Stimulated activated CD8-positive, alpha-beta memory T cell treated with anti-CD3 and anti-CD28 coated beads, Interleukin-4, amount 100 ng/mL, for 48 hours (primary cell): ENCODE measurements at places on chromosomes 13 and 19.

DNA sequence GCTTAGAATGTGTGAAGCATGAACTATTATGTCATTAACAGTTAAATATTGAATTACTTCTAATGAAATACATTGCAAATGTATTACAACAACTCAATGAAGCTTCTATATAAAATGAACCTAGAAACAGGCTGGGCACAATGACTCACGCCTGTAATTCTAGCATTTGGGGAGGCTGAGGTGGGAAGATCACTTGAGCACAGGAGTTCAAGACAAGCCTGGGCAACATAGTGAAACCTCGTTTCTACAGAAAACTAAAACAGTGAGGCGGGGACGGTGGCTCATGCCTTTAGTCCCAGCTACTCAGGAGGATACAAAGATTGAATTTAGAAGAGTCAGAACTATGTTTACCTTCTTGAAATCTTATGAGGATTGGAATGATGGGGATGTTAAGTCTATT, 505.1 kb downstream of the SLITRK5 start:
- DNase-seq: no peak

DNA sequence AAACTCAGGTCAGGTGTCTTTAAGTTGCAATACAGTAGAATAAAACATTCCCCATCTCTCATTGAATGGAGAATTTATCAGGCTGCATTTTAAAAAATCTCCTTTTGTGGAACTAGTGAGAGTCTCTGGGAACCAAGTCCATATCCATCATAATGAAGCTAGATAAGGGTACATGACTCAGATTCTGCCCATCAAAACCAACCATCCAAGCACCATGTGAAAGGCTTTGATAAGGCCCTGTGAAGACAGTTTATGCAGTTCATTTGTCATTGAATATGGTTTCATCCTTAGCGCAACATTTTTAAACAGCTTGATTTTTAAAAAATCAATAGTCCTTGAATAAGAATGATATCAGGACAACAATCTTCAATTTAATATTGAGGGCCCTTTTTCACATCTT, 56.3 kb upstream of the DIAPH3 start:
- no peak for DNase-seq

DNA sequence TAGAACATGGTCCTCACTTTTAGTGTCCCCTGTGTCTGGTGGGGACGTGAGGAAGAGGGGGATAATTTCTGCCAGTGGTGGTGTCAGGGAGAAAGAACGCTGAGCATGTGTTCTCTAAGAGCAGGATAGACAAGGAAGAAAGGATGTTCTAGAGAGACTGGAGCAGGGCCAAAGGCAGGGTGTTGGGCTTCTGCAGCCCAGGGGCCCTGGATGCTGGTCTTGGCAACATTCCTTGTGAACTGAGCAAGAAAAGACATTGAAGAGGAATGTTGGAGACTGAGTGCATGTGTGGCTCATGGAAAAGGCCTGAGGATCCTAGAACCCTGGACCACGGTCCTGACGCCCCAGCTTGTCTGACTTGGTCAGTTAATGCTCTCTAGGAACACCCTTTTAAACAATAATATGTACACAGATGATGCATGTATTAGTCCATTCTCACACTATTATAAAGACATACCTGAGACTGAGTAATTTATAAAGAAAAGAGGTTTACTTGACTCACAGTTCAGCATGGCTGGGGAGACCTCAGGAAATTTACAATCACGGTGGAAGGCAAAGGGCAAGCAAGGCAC, 33.6 kb upstream of the SLC10A2 start:
- no peak for DNase-seq

DNA sequence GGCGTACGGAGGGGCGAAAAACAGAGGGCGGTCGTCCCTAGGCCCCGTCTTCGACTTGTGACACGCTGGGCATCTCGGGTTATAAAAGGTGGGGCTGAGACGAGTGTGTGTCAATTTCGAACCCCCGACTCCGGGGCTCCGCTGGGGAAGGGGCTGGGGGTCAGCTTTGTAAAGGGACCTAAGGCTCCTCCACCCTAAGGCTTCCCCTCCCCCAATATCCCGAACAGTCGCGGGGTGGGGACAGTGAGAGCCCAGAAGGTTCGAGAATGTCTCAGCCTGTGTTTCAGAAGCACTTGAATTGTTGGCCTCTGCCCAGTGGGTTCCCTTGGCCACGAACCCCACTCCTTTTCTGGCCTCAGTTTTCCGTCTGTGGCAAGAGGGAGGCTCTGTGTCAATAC, 450 bp downstream of the SELENOW start:
- peak; percentile 44 for DNase-seq

DNA sequence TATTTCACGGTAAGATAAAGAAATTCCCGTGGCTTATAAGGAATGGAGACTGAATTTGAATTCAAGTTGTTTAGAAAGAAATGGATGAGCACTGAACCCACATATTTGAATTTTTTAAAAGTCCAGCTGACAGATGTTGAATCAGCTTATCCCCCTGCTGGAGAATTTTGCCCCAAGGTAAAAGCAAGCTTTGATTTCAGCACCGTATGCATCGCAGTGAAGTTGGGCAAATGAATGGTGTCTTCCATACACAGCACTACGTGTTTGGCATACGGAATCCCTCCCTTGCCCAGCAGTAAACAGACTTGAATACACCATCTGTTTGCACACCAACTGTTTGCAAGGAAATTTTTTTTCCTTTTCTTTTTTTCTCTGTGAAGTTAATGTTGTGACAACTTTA, 77.5 kb upstream of the PEG3 start:
- DNase-seq: no peak

GRCh38 chr13:24747248-24748060, 16.5 kb upstream of the RNF17 start:
- peak; percentile 55 for DNase-seq

- no peak for DNase-seq
Measured at GRCh38 chr19:33562636-33563035, 41.0 kb upstream of the PEPD start.

GRCh38 chr13:73399347-73400216, 340.8 kb downstream of the KLF5 start:
- no peak for DNase-seq

- DNase-seq: no peak
Measured at GRCh38 chr13:21119526-21119925, 56.8 kb downstream of the SKA3 start.

- no peak for DNase-seq
Measured at GRCh38 chr13:22017226-22017625, 346.4 kb downstream of the FGF9 start.

DNA sequence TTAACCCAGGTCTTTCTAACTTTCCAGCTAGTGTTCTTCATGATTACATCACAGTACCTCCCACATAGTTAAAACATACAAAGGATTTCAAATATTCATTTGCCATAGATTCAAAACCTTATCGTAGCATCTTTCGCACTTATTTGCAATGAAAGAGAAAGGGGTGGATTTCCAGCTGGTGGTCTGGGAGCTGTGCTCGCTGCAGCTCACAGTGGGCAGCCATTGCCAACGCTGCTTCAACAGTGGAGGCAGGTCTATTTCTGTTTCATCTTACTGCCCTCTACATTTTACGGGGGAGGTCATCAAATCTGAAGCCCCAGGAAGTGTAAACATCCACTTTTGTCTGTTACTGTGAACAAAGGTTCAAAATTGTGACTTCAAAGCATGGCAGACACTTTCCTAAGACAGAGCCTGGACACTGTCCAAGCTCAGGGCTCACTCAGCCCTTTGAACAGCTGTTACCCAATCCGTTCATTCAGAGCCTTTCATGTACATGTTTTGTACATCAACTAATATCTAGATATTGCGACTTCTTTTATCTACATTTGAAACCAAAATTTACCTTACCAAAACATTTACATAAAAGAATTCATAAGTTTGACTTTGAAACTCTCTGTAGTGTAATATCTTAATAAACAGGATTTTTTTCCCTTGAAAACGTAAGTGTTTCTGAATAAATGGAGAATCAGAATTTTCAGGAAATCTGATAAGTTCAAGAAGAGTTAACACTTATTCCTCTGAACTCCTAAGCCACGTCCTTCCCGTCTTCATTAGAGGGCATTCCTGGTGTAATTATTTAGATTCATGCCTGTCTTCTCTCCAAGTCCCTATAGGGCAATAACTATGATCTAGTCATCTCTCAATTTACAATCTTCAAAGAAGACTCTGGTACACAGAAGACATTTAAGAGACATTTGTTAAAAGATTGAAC, 25.1 kb downstream of the STARD13 start:
- DNase-seq: no peak

DNA sequence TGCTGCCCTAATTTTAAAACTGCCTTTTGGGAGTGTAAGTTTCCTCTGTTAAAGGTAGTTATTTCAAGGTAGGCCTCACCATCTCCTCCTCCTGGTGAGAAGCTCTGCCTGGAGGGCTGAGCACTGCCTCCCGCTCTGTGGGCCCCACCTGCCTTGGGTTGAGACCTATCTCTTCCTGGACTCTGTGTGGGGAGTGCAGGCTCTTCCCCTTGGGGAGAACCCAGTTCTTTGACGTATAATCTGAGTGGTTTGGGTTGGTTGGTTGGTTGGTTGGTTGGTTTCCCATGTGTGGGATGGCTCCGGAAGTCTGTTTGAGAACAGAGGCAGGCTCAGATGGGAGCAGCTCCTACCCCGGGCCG, 39.1 kb downstream of the ACTN4 start:
- DNase-seq: peak; percentile 61

DNA sequence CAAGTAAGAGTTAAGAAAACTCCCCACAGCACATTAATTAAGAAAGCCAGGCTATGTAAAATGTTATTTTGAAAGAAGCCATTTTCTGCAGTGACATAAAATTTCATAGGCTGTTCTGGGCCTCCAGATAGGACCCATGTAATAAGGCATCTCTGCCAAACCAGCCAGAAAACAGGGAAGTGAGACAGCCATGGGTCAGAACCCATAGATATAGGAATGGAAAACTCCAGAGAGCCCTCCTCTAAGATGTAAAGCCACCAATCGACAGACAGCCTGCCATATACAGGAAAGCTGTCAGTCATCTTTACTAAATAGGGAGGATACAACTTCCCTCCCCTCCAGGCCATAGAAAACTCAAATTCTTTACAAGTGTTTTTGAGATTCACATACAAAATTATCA, 493.3 kb downstream of the COG6 start:
- no peak for DNase-seq

GRCh38 chr13:32086366-32086765, 54.8 kb downstream of the FRY start:
- DNase-seq: no peak

- DNase-seq: peak; percentile 71
Measured at GRCh38 chr19:41882568-41883462, at the start of gene ARHGEF1. Gene ARHGEF1 (plus strand): TSS chr19:41883184. CDS start chr19:41888083, 4,899 bp downstream.

DNA sequence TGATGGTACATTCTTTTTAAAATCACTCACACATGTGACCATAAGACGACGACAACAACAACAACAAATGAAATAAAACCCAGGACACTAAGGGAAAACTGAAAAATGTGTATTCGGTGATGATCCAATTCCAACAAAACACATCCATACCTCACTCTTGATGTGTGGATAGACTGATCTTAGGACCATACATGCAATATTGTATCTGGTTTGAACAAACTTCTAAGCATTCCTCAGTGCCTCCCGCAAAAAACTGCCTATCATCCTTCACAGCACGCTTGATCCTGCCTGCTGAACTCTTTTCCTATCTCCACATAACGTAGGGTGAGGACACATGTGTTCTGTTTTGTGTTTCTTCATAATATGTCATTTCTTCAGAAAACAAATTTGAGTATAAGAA, 415.2 kb downstream of the KCTD12 start:
- DNase-seq: no peak

- DNase-seq: no peak
Measured at GRCh38 chr13:59363313-59363712, 800.4 kb downstream of the DIAPH3 start.

DNA sequence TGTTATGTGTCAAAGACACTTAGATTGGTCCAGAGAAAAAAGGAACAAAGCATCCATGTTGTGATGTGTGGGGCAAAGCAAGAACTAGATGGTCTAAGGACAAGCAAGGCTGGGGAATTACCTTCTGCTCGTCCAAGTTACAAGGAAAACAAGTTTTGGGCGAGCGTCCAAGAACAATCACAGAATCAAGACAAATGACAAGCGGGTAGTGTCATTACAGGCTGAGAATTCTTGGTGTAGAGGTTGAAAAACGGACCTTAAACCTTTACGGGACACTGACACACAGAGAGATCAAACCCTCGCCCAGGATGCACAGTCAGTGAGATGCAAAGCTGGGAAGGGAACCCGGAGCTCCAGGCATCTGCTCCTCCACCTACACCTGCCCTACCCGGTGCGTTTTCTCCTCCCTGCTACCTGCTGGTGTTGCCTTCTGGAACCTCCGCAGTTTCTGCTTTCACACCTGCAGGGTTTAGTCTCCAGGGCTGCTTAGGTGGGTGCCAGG, 515 bp upstream of the ZNF324B start:
- no peak for DNase-seq
